ENCODE measurements at places on chromosomes 1 and 21.
A peak's percentile ranks its signal among the peaks of the same experiment; 100 is the strongest.

GRCh38 chr1:184494929-184495328 lies 108.1 kb downstream of the C1orf21 start:
- DNase-seq: no peak

DNA sequence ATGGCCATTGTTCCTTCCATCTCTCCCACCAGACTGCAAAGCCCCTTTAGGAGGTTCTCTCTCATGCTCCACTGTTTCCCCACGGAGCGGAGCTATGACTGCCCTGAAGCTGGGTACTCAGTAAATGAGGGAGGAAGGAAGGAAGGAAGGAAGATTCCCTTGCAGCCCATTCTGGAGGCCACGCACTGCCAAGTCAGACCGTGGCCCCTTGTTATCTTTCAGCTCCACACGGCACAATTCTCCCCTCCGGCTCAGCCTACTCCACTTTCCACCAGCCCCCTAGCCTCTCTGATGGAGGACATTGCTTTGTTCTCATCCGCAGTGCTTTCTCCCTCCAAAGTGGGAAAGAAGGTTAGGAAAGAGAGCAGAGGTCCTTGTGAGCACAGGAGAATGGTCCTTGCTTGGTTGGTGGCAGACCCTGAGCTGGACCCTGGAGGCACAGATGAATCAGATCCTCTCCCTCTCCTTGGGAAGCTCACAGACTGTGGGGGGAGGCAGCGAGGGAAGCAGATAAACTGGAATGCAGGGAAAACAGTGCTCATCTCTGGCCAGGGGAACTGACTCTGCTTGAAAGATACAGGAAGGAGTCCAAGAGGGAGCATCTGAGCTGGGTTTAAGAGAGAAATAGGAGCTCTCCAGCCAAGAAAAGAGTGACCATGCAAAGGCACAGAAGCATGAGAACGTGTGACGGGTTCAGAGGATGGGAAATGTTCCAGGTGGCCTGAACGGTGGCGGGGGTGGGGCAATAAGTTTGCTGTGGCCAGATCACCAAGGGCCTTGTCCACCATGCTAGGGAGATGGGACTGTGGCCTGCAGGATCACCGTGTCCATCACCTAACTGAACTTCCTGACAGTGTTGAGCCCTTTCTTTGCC lies 52.6 kb downstream of the GLIS1 start:
- DNase-seq: no peak

DNA sequence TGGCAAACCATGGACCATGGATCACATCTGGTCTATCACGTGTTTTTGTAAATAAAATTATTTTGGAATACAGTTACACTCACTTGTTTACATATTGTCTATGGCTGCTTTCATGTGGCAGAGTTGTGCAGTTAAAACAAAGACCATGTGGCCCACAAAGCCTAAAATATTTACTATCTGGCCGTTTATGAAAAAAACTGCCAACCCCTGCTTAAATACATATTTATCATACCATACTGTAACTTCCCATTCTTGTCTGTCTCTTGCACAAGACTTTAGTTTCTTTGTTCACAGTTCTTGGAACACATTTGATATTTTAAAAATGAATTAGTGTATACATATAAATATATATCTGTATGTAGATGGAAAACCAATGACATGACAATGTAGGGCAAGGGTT lies 141.5 kb downstream of the PAPPA2 start:
- no peak for DNase-seq

- DNase-seq: no peak
Observed at GRCh38 chr1:13616234-13616633, 32.6 kb downstream of the PDPN start.

- DNase-seq: no peak
Observed at GRCh38 chr1:182719553-182719952, 35.2 kb upstream of the RGS8 start.

- DNase-seq: no peak
Observed at GRCh38 chr1:164569866-164570265, 10.9 kb downstream of the PBX1 start.

DNA sequence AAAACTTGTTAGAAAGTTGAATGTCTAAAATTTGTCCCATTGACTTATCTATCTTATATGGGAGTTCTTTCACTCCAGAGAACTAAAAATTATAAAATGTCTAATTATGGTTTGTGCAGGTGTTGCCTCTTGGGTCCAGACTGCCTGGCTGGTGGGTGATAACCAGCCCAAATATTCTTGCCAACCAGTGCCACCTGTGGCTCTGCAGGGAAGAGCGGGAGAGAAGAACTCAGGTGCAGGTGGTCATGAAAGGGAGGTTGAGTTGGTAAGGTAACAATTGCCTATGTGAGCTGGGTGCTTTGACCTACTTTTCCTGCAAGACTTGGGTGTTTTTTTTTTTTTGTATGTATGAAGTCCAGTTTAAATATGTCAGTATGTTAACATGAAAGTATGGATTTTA lies 10.2 kb downstream of the RPS6KC1 start:
- DNase-seq: no peak

DNA sequence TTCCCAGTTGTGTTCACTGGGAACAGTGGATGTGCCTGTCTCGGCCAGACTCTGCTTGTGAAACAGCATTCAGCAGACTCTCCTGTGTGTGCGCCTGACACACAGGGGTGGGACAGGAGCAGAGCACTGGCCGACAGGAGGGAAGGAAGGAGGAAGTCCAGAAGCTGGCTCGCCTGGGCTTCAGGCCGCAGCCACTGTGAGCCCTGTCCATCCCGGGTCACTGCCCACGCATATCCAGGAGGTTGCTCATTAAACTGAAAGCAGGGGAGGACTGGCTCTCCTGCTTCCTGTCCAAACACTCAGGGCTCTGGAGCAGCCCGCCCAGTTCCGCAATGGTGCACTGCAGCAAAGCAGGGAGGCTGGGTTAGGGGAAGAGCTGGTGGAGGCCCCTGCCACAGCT lies 218.7 kb upstream of the VAMP3 start:
- DNase-seq: no peak

GRCh38 chr1:226640321-226641136 lies 92.0 kb downstream of the STUM start:
- no peak for DNase-seq

DNA sequence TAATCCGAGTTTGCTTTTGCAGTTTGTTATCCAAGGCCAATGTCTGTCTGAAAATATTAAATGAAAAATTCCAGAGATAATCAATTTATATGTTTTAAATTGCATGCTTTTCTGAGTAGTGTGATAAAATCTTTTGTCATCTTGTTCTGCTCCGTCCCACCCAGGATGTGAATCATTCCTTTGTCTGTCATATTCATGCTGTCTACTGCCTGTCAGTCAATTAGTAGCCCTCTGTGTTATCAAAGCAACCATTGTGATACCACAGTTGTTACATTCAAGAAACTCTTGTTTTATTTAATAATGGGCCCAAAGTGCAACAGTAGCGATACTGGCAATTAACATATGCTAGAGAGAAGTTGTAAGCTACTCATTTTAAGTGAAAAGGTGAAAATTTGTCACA lies 819.3 kb downstream of the BRINP3 start:
- DNase-seq: no peak

- DNase-seq: no peak
Observed at GRCh38 chr1:41272601-41273000, 30.5 kb upstream of the SCMH1 start.

GRCh38 chr1:109466452-109467300 lies at the start of gene SYPL2:
Gene SYPL2 (plus strand): TSS chr1:109466546. CDS start chr1:109466844, 298 bp downstream.
- no peak for DNase-seq

GRCh38 chr1:3069491-3070308 lies 697 bp downstream of the PRDM16 start:
- no peak for DNase-seq

- no peak for DNase-seq
Observed at GRCh38 chr1:89550995-89551394, 26.4 kb downstream of the LRRC8B start.

DNA sequence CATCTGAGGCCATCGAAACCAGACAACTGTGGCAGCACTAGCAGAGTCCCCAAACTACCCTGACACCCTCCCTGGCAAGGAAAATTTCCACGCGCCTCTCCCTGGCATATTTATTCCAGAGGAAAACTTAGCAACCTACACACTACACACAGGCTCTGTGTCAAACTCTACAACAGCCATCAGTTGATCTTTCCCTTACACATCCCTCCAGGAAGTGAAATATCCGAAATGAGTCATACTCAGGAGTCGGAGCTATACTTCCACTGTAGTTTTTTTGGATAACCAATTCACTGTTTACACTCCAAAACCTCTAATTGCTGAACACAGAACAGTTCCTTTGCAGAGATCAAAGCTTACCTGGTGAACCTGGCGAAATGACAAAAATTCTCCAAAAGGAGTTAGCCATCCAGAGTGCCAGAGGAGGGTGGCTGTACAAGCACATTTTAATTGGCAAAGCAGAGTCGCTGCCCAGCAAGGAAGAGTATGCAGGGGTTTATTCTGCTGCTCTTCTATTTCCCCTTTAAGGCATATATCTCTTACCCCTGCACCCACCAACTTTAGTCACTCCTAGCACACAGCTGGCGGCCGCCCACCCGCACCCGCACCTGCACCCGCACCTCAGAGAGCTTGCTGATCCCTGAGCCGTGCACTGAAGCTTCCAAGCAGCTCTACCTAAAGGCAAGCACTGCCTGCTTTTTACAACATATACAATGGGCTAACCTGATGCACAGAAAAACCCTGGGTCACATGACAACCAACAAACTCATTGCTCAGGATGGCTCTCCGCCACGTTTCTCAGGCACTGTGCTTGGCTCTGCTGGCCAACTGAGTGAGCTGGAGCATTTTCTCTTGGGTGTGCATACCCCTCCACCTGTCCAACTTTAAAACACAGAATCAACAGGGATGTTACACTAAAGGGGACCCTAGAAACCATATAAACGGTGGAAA lies 54.9 kb downstream of the CAPZB start:
- DNase-seq: no peak

DNA sequence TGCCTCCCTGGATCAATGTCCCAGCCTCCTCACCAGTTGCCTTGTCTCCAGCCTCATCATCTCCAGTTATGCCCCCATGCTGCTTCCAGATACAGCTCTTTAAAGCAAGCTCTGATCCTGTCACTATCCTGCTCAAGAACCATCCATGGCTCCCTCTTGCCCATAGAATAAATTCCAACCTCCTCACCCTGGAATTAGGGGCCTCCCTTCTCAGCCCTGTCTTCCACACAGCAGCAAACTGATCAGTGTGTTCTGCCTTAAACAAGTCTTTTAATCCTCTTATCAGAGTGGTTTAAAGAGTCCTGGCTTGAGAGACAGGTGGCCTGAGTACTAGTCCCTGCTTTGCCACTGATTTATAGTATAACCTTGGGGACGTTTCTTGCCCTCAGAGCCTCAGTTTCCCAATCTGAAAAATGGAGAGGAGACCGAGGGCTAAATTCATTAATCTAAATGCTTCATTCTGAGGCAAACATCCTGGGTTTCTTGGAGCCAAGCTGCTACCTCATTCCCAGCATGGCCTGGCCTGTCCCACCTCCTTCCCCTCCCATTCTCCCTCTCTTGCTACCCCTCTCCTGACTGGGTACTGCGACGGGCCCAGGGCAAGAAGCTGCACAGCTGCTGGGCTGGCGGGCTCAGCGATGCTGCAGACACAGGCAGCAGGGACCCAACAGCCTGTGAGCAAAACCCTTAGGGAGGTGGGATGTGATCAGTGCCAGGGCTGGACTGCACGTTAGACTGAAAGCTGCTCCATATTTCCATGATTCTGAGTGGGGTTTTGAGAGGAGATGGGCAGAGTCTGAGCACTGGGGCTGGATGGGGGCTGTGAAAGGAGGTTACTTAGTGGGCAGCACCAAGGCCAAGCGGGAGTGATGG lies 221.4 kb downstream of the PTPRU start:
- no peak for DNase-seq

DNA sequence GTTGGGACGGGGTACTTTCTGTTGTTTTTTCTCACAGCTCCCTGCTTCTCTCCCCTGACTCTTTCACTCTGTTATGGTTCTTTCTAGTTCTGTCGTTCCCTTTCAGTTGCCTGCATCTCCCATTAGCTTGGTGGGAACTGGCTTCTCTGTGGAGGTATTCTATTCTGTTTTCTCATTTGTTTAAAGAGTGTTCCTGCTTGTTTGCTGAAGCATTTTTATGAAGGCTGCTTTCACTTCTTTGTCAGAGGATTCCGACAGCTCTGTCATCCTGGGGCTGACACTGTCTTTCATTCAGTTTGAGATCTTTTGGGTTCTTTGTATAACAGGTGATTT lies 96.0 kb upstream of the COL6A1 start:
- DNase-seq: no peak

- no peak for DNase-seq
Observed at GRCh38 chr1:106876384-106876783, 180.1 kb upstream of the PRMT6 start.

GRCh38 chr21:31194510-31195293 lies 149.4 kb downstream of the TIAM1 start:
- DNase-seq: no peak

DNA sequence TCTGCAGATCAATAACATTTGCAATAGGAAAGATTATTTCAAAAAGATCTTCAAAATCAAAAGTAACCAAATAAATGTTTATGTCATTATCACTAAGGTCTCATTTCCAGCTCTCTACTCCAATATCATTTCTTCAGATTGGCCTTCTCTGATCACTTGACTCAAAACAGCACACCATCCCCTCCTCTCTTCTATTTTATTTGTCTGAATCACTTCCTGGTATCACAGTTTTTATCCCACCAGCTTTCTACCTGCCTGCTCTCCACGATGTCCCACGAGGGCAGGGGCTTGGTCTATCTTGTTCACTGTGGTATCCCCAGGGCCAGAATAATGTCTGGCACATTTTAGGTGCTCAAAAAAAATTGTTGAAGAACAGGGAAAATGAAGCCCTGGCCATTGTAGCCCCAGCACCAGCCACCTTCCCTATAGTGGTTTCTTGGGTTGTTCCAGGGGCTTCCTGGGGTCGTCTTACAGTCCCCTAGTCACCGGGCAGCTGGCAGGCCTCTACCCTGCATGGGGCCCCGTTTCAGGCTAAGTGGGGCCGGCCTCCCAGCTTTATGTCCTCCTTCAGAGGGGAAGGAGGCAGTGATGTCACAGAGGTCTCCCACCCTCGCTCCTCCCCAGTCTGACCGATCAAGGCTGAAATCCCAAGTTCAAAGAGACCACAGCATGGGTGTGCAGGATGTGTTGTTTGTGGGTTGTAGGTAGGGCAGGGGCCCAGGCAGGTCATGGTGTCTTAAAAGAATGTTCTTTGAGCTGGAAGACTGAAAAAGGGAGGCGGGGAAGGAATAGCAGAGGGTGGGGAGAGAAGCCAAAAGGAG lies 3.5 kb upstream of the PADI1 start:
- DNase-seq: peak; percentile 16

- no peak for DNase-seq
Observed at GRCh38 chr1:152735648-152736047, 22.2 kb upstream of the KPRP start.

DNA sequence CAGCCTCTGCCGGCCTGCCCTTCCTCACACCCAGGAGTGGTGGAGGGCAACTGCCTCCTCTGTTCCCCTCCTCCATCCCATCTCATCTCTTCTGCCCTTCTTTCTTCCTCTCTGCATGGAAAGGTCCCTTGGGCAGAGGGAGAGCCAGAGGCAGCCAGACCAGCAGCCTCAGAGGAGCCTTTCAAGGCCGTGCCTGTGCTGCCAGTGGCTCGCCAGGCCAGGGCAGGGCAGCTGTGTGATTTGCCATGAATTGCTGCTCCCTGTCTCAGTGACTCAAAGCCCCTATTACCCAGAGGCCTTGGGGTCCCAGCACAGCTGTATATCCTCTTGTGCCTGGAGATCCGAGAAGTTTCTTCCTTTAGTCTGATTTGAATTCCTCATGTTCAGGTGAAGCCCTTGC lies 21.9 kb downstream of the TMCC2 start:
- DNase-seq: no peak
